ENCODE measurements at places on chromosomes 12 and 14.

GRCh38 chr14:79298373-79298772 lies 912.9 kb downstream of the DIO2 start:
- no peak for DNase-seq

GRCh38 chr12:91009319-91009950 lies 4.7 kb upstream of the EPYC start:
- no peak for DNase-seq

- no peak for DNase-seq
These were observed 54.0 kb upstream of the OAS1 start for GRCh38 chr12:112852810-112853209.

DNA sequence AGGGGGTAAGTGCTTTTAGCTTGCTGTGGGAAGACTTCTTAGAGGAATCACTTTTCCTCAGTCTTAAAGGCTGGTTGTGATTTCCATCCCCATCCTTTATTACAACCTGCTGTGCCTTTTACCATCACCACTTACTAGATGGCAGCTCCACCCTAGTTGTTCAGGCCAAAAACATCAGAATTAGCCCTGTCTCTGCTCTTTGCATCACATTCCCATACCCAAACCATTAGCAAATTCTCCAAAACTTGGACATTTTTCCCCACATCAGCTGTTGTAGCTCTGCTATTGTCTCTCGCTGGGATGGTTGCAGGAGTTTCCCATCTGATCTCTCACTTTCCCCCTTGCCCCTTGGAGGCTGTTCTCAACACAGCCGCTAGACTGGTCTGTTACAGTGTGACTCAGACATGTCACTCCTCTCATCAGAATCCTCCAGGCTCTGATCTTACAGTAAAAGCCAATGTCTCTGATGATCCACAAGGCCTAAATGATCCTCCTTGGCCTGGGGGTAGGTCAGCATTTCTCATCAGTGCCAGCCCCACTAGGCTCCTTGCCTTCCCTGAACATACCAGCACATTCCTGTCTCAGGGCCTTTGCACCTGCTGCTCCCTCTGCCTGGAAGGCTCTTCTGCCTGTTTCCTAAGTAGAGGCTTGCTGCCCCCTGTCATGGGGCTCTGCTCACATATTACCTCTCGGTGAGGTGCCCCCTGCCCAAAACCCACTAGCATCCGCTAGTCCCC lies 102.5 kb downstream of the BEGAIN start:
- no peak for DNase-seq

- no peak for DNase-seq
These were observed 1.3 kb upstream of the CD63 start for GRCh38 chr12:55729819-55730818.

- no peak for DNase-seq
These were observed 1.9 kb upstream of the RIN3 start for GRCh38 chr14:92511453-92512238.
